ENCODE measurements at places on chromosomes 12 and 14.

DNA sequence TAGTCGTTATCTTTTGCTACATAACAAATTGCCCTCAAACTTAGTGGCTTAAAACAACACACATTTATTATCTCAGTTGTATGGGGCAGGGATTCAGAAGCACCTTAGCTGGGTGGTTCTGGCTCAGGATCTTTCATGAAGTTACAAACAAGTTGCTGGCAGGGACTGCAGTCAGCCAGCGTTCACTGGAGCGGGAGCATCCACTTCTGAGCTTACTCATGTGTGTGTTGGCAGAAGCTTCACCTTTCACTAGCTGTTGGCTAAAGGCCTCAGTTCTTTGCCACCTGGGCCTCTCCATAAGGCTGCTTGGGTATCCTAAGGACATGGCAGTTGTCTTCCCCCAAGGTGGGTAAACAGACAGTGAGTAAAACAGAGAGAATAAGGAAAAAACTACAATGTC lies 365.7 kb downstream of the RPS29 start:
- DNase-seq: no peak

DNA sequence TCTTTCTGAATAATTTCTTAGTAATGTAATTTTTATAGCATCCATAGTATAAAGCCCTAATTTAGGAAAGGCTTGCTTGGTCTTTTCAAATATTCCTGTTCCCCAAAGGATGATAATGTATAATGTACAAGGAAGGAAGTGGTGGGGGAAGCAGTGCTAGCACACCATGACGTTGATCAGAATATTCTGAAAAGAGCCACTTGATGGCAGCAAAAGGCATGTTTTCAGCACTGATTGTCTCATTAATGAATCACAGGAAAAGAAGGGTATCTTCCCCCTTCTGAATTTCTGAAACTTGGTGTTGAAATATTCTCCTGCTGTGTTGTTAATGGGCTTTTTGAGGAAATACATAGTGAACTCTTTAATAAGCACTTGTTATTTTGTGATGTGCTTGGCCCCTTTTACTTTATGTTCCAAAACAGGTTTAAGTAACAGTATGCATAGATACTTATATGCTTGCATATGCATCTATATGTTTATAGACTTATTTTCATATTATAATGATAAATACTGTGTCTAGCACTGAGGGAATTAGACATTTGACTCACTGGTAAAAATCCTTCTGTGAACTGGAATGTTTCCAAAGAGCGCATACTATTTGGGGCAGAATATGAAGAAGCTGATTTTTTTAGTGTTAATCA lies 122.0 kb downstream of the TMEM117 start:
- DNase-seq: peak; percentile 26

GRCh38 chr12:131747276-131748177 lies 36.6 kb downstream of the SFSWAP start:
- DNase-seq: no peak

DNA sequence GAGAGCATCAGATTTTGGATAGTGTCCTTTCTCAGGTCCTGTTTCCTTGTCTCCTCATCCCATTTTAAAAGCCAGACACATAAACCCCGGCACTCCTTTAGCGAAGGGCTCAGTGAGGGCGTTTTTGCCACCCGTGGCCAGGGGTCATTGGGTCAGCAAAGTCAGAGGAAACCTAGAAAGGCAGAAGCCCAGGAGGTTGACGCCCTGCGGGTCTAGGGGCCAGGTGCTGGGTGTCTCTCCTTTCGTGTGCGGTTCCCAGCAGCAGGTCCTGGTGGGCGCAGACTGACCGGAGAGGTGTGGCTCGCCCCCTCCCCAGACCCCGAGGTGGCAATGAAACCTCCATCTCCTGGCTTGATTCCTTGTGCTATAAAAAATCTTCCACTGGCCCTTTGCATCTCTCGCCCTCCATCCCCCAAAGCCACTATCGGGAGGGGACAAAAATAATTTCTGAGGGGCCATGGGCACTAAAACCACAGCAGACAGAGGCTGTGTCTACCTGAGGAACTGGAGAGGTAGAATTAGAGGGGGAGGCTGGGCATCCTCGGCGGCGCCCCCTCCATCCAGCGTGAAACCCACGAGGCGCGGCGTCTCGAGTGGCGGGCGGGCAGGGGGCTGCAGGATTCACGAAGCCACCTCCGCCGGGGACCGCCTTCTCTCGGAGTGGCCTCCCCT lies 858 bp upstream of the FRMD6 start:
- no peak for DNase-seq

DNA sequence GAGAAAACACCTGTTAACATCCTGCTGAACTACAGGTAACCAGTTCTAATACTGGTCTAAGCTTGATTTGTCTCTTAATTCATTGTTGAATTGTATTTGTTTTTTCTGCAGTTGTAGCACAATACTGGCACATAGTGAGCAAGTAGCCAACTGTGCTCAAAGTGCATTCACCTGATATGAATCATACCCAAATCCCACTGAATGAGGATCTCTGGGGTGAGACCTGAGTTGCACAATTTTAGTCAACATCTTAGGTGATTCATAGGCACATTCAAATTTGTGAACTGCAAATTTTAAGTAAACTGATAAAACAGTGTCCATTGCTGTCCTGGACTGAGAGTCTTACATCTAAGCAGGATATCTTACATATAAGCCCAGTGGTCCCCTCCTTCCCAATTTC lies 12.8 kb downstream of the KCNC2 start:
- DNase-seq: no peak

DNA sequence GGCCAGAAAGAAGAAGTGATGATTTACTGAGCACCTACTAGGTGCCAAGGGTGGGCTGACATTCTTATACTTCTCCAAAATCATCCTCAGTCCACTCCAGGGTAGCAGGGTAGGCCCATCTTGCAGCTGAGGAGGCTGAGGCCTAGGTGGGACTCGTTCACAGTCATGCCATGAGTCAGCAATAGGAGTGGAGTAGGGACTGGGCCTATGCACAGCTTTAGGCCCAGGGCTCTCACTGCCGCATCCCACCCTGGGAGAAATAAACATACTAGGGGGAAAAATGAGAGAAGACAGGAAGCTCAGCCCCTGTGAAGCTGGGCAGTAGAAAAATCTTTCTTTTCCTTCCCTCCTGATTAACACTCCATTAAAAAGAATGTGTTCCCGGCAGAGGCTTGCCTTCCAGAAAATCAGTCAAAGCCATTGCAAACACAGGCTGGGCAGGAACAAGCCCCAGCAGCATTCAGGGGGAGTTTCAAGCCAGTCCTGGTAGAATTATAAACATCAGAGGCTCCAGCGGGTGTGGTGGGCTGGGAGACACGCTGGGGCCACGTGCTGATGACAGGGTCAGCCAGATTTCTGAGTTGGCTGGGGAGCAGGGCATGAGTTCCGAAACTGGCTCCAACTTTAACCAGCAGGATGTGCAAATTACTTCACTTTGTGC lies 1.8 kb downstream of the HSPB8 start:
- DNase-seq: no peak

DNA sequence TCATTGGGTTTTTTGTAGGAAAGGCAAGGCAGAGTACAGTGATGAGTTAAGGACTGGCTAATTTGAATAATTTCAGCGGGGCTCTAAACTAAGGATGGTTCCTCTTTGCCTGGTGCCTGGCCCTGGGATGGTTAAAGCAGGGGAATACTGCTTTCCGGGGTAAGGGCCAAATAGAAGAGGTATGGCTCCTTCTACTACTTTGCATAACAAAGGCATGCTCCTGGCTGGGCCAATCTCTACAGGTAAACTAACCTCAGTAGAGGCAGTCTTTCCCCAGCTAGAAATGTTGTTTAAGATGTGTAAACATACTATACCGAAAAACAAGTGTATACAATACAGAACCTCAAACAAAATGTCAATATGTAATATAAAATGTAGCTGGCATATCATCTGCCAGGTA lies 1239.0 kb downstream of the SLC16A7 start:
- DNase-seq: no peak

GRCh38 chr12:116471544-116471943 lies 87.6 kb upstream of the MAP1LC3B2 start:
- DNase-seq: no peak

DNA sequence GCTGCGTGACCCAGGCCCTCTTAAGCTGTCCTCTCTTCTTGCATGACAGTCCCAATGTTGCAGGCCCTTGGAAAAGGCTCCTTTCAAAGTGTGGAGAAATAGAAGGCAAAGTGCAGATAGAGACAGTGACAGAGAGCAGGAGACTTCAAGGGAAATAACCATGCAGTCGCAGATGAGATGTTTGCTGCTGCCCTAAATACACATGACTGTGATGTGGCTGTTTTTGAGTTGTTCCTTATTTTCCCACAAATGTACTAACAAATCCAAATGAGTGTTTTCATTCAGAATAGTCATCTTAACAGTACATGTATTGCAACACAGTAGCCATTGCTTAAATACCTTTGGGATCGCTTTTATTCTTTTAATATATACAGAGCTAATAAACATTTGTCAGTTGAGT lies 101.6 kb downstream of the SLC15A5 start:
- DNase-seq: no peak

GRCh38 chr14:61145034-61145902 lies 135.9 kb downstream of the TMEM30B start:
- DNase-seq: no peak

DNA sequence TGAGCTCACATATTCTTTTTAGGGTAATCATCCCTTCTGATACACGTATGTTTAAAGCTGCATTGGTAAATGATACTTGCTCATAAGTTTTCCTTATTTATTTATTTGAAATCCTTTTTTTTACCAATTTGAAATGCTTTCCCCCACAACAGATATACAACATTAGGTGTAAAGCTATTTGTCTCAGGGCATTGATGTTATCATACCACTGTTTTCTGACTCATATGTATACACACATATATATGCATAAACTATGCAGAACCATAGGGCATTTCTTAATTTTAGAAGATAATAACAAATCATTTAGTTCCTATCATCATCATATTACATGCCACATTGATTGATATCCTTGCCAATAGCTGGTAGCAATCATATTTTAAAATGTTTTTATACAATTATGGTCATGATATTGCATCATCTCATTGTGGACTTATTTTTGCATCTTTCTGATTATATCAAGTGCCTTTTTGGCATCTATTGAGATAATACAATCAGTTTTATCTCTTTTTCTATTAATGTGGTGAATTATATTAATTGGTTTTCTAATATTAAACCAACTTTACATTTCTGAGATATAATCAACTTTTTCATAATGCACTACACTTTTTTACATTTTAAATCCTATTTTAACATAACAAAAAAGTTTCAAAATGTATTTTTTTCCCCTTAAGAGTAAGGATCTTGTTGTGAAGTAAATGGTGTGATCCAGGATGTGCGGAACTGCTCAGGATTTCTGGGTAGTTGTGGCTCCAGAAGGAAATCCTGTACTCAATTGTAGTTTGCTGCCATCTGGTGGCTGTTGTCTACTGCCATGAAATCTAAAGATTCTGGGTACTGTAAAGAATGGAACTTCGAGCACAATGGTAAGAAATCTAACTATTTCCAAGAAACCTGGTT lies 16.7 kb downstream of the OR9K2 start:
- DNase-seq: peak; percentile 40

DNA sequence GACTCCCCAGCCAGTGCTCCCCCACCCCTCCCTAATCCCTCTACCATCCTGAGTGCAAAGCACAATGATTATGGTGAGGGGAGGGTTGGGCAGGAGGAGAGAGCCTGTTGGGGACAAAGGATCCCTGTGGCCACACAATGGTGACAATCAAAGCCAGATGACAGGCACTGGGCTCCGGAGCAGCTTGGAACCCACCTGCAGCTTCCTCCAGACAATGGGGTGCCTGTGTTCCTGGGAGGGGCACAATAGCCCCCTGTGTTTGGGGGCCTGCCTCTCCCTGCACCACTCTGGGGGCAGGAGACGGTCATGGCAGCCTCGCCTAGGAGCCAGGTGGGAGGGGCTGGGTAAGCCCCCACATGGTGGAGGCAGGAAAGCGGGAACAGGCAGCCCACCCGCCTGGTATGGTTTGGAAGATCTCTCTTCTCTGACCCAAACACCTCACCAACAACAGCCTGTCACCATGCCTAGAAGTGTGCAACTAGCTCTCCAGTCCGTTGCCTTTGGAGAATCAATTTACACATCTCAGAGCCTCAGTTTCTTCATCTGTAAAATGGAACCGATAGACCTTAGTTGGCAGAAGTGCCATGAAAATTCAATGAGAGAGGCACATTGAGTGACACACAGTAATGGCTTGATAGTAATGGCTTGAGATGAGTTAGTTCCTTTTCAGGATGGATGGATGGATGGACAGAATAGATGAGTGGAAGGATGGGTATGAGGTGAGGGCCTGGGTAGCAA lies 53.0 kb downstream of the MVK start:
- DNase-seq: no peak
